ENCODE measurements at places on chromosomes 1 and 21.

DNA sequence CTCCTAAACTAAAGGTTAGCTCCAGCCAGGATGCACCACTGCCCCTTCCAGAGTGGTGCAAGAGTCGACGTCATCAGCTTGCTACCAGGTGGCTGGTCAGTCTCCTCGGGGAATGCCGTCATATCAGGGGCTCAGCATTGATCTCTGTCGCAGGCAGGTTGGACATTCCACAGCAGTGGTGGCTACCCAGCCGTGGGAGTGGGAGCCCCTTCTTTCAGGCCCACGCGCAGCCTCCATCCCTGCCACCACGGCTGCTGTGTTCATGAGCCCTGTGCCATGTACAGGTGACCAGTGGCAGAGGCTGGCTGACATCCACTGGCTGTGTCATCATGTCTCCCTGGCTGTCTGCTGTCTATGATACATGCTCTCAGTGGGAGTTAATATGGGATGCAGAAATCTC, 25.5 kb downstream of the IL10RB start:
- DNase-seq, result no peak

DNA sequence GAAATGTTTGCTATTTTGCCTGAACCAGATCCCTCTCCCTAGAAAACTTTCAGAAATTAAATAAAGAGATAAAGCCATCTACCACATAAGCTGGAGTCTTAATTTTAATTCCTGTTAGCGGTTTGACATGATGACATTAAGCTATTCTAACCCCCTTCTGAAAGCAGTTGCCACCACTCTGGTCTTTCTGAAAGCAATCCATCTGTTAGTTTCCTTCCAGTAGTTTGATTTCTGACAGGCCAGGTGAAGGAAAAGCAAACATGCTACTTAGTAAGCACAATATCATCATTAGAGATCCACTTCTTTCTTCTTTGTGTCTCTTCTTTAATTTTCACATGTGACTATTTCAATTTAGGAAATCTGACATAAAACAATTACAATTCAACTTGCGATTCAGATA, 39.9 kb downstream of the RGL1 start:
- no peak for DNase-seq

DNA sequence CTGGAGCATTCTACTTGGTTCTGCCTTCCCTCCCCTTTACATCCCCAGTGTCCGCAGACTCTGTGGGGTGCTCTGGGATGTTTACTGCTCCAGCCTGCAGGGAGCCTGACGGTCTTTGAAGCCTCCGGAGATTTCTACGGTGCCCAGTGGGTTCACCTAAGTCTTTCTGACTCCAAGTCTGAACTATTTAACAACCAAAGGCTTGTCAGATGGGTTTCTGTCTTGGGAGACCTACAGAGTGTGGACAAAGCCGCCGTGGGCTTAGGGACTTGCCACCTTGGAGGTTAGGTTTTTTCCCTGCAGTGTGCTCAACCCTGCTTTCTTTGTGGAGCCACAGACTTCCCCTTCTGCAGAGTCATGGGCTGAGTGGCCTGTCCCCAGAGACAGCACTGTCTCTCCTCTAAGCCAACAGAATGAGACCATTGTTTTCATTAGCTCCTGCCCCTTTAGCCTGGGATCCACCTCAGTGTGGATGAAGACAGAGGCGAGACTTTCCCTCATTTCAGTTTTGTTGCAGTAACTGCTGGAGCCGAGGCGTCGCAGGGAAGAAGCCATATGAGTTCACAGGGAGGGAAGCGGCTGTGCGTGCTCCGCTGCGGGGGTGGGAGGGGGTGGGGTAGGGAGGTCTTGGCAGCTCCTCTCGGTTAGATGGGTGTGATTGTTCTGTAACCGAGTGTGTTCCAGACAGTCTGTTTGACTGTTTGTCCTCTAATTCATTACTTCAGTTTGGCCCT, 120.7 kb downstream of the CNIH3 start:
- no peak for DNase-seq

GRCh38 chr1:193070942-193071341, 11.5 kb downstream of the RO60 start:
- DNase-seq, result no peak

DNA sequence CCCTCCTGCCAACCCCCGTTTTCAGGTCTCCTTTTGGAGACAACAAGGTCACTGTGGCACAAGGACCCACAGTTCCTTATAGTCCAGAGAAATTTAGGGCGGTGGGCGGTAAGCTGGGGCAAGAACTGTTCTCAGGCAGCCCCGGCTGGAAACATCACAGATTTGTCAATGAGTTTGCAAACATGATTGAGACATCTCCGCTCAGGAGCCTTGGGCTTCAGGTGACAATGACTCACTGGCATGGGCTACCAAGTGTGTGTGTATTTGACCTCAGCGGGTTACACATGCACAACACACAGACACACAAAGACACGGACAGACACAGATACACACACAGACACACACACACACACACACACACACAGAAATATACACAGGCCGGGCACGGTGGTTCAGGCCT, 58.2 kb upstream of the ABCG1 start:
- DNase-seq, result no peak

GRCh38 chr1:5937373-5937857, 54.8 kb downstream of the NPHP4 start:
- no peak for DNase-seq

DNA sequence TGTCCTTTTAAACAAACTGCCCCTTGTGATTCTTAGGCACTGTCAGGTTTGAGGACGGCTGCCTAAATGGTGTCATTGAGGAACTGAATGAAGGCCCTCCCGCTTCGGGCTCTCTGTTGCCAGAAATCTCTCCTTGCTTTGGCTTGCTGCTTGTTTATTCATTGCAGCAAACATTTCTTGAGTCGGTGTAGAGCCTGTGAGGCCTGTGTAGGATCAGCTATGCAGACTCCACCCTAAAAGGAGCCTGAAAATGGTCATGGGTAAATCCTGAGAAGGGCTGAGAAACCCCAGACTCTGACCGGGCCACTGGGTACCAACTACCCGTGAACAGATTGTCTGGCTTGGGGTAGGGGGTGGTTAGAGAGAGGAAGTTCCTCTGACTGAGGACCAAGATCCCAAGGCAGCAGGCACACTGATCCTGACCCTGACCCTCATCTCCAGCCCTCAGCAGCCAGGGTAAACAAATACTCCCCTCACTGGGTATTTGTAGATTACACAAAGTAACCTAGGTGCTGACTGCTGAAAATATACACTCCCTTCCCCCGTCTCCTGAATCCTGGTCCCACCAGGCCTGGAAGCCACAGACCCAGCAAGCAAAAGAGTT, 3.1 kb downstream of the IL6R start:
- DNase-seq, result no peak

DNA sequence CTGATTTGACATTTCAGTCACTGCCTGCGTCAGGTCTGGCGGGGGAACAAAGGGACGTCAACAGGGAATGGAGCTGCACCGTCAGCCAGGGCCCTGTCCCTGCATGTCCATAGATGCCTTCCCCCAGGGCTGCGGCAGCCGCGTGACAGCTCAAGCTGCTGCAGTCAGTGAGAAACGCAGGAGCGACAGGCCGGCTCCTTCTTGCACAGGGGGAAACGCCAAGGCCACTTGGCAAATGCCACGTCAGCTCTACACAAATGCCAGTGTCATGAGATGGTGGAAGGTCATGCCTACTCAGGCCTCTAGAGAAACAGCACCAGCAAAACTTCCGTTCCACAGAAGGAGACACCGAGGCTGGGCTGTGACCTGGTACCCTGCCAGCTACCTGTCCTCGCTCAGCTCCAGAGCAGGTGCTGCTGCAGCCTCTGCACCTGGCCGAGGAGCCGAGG, 37.7 kb downstream of the SYF2 start:
- no peak for DNase-seq

- DNase-seq, result no peak
These were observed 117.7 kb downstream of the ERG start for GRCh38 chr21:38380481-38381137.

DNA sequence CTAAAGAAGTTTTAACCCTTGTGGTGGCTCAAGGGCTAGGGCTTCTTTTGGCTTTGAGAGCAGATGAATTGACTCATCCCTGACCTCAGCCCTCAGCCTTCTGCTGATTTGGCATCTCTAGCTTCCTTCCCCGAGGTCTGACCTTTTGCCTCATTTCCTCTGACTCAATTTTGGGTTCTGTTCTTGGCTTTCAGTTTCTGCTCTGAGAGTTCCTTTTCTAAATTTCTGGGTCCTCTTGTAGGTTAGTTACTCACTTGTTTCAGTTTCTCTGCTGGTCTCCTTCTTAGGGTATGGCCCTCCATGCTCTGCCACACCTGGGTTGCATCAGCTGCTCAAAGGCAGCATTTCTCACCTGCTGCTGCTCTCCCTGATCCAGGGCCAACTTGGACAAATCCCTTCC, 19.4 kb downstream of the PDE4B start:
- DNase-seq, result no peak

DNA sequence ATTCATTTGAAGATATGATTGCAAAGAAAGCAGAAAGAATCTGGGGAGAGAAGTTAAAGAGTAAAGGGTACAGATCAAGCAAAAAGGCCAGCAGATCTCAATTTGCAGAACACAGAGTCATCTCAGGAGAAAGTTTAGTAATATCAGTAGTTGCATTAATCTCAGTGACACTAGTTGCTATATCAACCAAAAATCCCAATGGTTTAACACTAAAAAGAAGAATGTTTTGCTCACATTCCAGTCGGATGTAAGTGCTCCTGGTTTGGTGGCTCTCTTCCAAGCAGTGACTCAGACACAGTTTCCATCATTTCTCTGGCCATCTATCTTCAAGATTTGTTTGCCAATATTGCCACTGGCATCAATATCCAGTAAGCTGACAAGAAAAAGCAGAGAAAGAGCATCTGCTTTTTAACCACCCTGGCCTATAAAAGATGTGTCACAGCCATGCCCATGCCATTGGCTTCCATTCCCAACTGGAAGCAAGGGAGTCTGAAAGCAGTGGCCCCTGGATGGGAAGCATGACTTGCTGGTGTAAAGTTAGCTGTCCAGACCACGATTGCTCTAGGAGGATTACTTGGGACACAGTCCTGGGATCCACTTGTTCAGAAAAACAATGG, 45.5 kb upstream of the AIM2 start:
- DNase-seq, result no peak

DNA sequence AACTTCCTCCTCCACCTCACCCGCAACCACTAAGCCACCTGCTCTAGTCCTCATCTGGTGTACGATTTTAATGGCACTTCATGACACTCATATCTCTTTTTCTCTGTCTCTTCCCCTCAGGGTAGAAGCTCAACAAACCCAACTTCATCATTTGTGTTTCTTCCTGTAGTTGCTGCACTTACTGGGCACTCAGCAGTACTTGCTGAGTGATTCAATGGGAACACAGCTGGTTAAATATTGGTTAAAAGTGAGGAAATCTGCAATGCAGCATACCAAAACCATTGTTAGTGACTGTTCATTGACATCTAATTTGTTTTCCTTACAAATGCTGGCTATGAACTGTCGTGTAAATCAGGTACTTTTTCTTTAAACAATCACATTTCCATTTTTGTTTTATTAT, 541.1 kb upstream of the PRMT6 start:
- no peak for DNase-seq

All from esophagus squamous epithelium (tissue), 5 donors.